ENCODE measurements at places on chromosomes 7 and 10.
A peak's percentile ranks its signal among the peaks of the same experiment; 100 is the strongest.

- DNase-seq = no peak
Observed at GRCh38 chr7:158631574-158632195, 44.1 kb upstream of the PTPRN2 start.

- DNase-seq = no peak
Observed at GRCh38 chr10:31515819-31516402, 196.9 kb downstream of the ZEB1 start.

GRCh38 chr10:88119160-88119559 lies 255.7 kb downstream of the PTEN start:
- no peak for DNase-seq

DNA sequence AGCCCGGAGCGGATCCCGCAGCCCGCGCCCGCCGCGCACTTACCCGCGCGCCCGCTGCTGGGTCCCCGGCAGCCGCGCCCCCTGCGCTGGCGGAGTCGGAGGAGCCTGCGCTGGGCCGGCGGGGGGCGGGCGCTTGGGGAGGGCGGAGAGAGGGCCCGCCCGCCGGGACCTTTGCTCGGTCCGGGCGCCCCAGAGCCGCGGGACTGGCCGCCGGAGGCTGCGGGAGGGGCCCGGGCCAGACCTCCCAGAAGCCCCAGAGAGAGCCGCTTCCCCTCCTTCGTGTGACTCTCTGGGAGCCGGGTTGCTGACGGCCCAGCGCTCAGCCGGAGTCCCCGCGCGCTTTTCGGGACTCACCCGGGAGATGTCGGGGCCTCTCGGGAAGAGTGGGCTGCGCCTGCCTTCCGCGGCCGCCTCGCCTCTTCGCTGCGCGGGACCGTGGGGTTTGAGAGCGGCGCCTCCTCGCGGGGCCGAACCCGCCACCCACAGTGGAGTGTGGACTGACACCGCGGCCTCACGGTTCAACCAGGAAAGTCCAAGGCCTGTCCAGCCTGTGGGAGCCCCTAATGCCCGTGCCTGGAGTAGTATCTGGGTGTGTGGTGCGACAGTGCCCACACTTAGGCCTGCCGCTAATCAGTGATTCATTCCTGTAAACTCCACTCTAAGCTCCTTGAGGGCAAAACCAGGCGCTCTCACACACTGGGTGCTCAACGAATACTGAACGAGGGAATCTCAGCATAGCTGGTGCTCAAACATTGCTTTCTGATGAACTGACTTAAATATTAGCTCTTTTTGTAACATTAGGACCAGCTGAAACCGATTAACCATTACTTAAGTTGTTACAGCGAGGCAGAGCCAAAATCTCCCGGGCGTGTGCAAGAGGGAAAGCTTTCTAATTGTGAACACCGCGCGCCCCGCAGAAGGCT lies at the start of gene GSDME:
Gene GSDME, minus strand, starts transcription at position 112 of the 923 bp plus-strand sequence. CDS start 7,690 bp downstream, outside the sequence.
- peak; percentile 54 for DNase-seq

DNA sequence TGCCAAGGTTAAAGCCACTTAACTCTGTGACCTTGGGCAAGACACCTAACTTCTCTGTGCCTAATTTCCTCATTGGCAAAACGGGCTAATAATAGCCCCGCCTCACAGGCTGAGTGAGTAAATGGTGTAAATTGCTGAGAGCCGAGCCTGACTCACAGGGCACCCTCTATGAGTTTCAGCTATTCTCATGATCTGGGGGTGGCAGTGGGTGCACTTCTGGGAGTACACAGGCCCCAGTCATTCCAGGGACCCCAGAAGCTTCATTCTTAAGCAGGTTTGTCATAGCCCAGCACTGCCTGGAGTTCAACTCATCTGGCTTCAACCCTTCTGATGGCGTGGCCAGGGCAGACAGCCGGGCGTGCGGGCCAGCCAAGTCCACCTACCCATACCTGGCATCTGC lies 137.2 kb downstream of the GRID1 start:
- peak; percentile 8 for DNase-seq

- no peak for DNase-seq
Observed at GRCh38 chr7:13179775-13180523, 492.5 kb downstream of the ARL4A start.

- no peak for DNase-seq
Observed at GRCh38 chr10:86073199-86073977, 293.2 kb downstream of the GRID1 start.

All from trophoblast cell (in vitro differentiated cells and primary cell).